ENCODE measurements at places on chromosomes 6 and 20.

- no peak for DNase-seq
Measured at GRCh38 chr6:122200440-122200839, 199.0 kb upstream of the HSF2 start.

DNA sequence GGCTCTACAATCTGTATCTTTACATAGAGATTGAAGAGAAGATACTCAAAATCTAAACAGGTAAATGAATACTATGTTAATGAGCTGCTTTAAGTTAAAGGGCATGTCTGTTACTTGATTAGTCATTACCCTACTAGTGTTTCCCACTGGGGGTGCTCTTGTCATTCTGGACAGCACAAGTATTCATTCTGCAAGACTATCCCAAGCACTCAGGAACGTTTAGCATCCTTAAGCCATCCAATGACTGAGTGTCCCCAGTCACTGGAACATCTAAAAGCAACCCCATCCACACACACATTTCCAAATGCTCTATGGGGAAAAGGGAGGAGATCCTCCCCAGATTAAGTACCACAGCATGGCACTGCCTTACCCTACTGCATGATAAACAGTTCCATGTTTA, 25.7 kb downstream of the EZR start:
- DNase-seq, result no peak

GRCh38 chr20:47741669-47742608, 43.3 kb downstream of the SULF2 start:
- no peak for DNase-seq

- DNase-seq, result no peak
Measured at GRCh38 chr20:13231031-13231752, 10.1 kb downstream of the ISM1 start.

Data from G401 (cell line).